ENCODE measurements at places on chromosomes 7 and 10.

- DNase-seq: no peak
Measured at GRCh38 chr7:151715666-151716315, 161.1 kb downstream of the PRKAG2 start.

DNA sequence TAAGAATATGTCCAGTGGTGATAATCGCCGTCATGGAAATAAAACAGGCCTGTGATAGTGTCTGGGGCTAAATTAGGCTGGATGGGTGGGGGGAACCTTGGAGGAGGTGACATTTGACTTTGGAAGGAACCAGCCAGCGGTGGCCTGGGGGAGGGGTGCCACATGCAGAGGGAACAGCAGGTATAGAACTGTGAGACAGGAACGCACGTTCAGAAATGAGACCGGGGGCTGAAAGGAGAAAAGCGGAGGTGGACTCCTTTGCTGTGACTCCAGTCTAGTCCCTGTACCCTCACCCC, 2.6 kb upstream of the CYP26A1 start:
- no peak for DNase-seq

DNA sequence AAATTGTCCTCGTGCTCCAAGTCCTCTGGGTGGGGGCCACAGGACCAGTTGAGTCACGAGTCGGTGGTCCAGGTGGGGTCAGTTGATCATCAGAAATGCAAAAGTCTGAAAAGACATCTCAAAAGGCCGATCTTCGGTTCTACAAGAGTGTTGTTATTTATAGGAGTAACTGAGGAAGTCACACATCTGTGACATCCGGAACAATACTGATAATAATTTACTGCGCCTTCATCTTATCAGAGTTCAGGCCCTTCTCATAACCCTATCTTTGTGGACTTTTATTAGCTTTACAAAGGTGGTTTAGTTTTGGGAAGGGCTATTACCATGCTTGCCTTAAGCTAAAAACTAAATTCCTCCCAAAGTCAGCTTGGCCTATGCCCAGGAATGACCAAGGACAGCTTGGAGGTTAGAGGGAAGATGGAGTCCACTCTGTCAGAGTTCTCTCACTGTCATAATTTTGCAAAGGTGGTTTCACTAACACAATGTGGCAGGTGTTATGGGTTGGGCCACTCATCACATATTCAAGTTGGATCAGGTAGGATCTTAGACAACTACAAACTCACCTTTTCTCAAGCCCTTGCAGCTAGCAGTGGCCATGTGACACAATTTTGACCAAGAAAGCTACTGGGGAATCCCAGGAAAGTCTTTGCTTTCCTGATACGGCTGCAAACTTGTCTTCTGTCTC, 54.7 kb upstream of the CHST3 start:
- no peak for DNase-seq

- DNase-seq: no peak
Measured at GRCh38 chr7:44757311-44757710, 8.7 kb downstream of the ZMIZ2 start.

GRCh38 chr7:75842836-75843446, 29.3 kb upstream of the CCL24 start:
- DNase-seq: no peak

DNA sequence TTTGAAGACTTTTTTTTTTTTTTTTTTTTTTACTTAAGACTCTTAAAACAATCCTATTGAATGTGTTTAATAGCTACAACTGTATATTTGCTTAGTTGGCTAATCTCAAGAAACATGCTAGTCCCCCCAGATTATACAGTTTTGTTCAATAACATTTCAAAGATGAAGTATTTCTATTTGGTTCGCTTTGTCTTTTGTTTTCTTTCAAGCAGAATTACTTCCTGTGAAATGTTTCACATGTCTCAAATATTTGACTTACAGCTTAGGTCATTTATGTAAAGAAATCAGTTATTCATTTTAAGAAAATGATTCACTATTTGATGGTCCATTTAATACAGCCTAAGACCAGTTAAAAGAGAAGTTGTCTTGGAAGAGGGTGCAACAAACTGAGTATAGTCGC, 12.8 kb upstream of the LAMB1 start:
- DNase-seq: no peak

DNA sequence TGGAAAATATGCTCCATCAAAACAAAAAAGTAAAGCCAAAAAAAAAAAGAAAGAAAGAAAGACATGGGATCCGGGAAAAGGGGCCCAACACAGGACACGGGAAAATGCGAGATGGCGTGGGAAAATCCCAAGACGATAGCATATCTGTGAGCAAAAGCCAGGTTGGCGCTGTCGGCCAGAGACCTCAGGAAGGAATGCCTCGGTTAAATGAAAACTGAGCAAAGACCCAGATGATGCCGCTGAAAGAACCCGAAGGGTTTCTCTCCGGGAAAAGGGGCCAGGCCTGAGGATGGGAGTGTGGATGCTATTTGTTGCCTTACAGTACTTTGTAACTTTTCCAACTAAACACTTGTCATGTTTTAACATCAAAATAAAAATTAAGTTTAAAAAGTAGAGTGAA, 49.5 kb upstream of the PPP2R2D start:
- no peak for DNase-seq

- no peak for DNase-seq
Measured at GRCh38 chr10:100114976-100115770, 33.5 kb upstream of the CPN1 start.

DNA sequence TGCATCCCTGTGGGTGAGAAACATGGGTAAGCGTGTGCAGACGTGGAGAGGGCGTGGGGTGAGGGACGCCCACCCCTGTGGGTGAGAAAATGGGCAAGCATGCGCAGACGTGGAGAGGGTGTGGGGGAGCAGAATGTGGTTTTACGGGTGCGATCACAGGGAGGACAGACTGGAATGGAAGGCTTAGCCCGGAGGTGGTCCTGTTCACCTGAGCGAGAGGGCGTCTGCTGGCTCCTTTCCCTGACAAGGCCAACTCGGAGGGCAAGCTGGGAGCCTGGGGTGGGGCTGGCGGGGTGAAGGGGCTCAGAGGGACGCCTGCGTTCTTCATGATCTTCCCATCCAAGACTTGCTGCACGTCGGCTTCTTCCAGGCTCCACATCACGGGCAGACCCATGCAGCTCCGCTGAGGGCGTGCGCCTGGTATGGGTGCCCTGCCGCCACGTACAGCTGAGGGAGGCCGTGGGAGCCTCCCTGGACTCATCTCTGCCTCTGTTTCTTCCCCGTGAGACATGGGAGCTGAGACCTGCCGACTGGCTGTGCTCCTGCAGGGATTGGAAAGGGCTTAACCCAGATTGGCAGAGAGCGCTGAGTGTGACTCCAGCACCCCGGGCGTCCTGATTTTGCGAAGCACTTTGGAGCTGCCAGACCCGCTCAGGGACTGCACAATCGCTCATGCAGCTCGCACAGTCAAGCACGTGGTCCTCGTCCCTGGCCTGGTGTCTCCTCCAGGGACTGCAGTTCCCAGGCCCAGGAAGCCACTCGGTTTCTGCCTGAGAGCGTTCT, 74.3 kb upstream of the SHH start:
- DNase-seq: no peak

DNA sequence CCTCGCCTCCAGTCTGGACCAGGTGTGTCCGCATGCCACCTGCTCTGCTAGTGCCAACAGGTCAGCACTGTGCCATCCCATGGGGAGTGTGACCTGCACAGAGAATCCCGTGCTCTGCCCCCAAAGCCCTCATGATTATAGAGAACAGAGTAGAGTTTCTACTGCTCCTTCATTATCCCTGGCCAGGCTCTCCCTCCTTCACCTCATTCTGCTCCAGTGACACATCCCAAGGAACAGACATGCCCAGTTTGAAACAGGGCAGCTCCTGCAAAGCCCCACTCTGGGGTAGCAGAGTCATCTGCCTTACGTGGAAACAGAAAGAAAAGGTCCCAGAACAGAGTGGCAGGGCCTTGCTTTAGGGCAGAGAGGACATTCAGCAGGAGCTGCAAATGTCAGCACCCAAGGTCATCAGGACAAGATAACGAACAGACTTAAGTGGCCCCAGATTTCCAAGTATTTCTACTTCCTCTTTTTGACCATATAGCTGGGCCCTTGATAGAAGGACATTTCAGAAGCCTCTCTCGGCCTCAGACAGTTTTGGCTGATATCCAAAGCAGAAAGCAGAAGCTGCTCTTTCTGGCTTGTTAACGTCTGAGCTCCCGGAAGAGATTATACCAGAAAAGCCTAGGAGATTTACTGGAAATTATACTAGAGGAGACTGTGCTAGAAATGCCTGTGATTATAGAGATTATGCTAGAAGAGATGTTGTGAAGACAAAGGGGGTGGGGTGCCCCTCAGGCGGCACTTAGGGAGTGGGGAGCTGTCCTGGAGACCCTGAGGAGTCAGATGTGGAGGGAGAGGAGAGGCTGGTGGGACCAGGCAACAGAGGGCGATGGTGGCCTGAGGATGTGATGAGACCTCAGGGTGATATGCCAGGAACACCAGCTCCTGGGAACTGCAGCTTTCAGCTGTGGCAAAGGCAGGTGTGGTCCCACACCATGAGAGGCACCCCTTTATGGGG, 12.6 kb downstream of the TMEM176B start:
- DNase-seq: no peak

DNA sequence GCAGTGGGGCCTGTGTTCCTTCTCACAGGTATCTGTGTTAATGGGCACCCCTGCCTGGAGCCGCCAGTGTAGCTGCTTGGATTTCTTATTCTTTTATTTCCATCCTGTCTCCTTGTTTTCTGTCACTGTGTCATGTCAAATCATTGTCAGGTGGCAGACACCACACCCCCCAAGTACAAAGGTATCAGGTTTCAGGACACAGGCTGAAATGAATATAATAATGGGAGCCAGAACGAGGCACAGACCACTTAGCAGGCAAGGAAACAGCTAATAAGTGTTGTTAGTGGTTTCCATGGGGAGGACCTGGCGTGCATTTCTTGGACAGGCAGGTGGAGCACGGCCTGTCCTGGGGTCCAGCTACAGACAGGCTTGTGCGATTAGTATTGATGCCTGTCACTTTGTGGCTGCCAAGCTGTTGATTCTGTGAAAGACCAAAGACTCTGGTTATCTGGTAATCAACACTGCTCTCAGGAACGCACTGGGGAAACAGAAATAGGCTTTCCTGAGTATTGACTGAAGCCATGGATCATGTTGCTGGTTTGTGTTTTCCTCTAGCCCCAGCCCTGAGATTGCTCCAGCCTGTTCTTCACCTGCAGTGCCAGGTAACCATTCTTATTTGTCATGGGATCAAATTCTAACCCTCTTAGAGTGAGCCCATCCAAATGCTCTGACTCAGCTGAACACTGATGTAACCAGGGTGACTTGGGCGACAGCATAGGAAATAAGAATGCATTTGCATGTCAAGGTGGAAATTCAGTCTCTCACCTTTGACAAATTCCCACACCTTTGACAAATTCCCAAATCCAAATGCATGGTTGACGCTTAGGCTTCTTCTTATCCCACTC, 1002.0 kb downstream of the LRMDA start:
- DNase-seq: no peak

DNA sequence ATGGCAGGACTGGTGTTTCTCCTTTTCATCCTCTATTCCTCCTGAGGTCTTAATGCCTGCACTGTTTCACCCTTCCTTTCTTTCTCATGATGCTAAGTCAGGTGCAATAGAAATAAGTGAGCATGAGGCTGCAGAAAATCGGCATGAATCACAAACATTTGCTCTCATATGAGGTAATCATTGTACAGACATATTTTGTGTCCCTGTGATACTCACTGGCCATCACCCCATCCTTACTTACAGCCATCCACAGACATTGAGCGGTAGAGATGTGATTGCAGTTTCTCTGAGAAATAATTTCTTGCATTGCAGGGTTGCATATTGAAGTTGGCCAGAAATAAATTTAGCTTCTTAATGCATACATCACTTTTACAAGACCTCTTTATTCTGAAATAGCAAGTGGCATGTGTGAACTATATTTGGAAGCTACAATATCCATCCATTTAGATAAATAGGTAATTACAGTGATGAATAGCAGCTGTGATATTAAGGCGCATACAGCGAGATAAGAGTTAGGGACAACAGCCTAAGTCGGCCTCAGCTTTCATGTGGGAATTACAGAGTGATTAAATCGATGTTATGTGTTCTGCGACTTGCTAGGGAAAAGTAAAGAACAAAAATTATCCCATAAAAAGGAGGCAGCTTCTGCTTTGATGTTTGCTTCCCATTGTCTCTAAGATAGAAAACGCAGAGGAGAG, 612.6 kb downstream of the SORCS3 start:
- no peak for DNase-seq

DNA sequence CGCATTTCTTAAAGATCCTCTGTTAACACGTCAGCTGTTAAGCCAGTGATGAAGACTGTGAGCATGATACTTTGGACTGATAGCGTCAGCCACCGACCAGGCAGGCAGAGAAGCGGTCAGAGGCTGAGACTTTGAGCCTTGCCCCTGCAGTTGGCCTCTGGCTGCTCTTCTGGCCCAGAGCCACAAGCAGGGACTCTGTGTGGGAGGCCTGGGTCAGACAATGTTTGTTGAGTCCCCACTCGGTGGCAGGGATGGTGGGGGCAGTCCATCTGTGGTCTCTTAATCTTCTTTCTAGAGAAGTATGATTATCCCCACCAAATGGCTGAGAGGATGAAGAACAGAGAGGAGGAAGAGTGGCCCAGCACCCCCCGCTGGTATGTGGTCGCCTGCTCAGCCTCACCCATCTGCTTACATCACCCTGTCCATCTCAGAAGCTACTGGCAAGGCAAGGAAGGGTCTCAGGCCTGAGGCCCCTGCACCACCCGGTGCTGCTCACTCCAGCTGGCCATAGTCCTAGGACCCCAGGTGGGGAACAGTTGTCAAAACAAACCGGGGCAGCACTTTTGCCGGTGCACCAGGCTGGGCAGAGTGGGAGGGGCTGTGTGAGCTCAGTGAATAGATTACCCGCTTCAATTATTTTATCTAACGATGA, 202.9 kb downstream of the GRID1 start:
- no peak for DNase-seq

GRCh38 chr10:74022926-74023629, 25.2 kb downstream of the VCL start:
- DNase-seq: peak; percentile 57

- no peak for DNase-seq
Measured at GRCh38 chr10:15300697-15301096, 70.4 kb downstream of the FAM171A1 start.

GRCh38 chr7:85239109-85239508, 52.3 kb upstream of the SEMA3D start:
- no peak for DNase-seq

- DNase-seq: no peak
Measured at GRCh38 chr10:70358446-70358845, 24.0 kb downstream of the LRRC20 start.

GRCh38 chr10:130363899-130364445, 227.8 kb downstream of the GLRX3 start:
- no peak for DNase-seq

- DNase-seq: no peak
Measured at GRCh38 chr10:118544401-118544948, 51.0 kb downstream of the PRLHR start.

DNA sequence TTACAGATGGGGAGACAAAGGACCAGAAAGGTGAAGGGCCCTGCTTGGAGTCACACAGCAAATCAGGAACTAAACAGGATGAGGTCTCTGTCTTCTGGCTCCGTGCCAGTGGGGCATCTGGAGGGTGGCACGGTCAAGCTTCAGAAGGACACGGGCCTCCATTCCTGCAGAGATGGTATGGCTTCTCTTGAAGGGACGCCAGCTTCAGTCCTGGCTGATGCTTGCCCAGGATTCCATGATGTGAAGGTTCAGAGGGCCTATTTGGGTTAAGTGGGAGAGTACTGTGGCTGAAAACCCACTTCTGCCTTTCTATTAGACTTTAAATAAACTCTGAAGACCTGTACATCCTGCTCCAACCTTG, 6.1 kb downstream of the RAMP3 start:
- no peak for DNase-seq

Measured in T-helper 2 cell (primary cell).